Activated CD8-positive, alpha-beta memory T cell treated with anti-CD3 and anti-CD28 coated beads for 48 hours (primary cell): ENCODE measurements at places on chromosomes 13 and 19.

- DNase-seq = no peak
Observed at GRCh38 chr19:54138489-54139256, 1.1 kb downstream of the CNOT3 start.

GRCh38 chr19:45922281-45922680 lies 7.7 kb upstream of the NANOS2 start:
- no peak for DNase-seq

GRCh38 chr19:39542206-39542605 lies 2.2 kb upstream of the EID2 start:
- DNase-seq = no peak

DNA sequence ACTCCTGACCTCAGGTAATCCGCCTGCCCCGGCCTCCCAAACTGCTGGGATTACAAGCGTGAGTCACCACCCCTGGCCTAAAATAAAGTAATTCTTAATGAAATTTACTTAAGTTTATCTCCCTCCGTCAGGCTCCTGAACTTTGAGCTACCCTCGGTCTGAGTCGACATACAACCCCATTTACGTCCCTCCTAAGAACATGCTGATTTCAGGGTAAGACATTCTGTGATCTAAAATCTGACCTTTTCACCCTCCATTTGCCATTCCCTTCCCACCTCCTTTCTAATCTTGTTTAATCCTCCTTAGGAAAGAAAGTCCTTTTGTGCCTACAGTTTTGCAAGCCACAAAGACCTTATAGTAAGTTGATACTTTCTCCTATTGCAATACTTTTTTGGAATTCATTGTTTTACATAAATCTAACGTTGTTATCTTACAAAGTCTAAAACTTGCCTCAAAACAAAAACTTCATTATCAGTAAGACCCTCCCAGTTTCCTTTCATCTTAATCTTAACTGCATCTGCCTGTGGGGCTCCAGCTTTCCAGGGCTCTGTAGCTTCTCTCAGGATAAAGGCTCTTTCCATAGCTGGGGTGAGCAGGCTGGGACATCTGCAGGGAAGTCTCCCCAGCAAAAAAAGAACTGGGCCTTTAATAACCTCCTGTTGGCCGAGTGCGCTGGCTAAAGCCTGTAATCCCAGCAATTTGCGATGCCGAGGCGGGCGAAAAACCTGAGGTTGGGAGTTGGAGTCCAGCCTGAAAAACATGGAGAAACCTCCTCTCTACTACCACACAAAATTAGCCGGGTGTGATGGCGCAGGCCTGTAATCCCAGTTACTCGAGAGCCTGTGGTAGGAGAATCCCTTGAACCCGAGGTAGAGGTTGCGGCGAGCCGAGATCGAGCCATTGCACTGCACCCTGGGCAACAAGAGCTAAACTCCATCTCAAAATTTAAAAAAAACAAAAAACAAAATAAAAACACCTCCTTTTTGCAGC lies 143.1 kb downstream of the ZNF737 start:
- no peak for DNase-seq

DNA sequence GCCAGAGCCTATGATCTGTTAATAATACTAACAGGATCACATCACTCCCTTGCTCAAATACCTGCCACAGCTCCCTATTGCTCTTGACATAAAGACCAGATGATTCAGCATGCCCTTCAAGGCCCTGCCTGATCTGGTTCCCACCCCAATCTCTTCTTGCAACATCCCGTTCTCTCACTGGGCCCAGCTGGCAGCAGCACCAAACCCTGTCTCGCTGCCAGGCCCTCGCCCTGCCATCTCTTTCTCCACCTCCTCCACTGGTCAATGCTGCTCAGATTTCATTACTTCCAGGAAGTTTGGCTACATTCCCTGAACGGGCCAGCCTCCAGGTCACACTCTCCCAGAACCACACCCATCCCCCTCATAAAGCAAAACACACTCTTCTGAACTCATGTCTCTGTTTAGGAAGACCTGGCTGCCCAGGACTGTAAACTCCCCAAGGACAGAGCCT lies 8.6 kb upstream of the BCAT2 start:
- DNase-seq = no peak

DNA sequence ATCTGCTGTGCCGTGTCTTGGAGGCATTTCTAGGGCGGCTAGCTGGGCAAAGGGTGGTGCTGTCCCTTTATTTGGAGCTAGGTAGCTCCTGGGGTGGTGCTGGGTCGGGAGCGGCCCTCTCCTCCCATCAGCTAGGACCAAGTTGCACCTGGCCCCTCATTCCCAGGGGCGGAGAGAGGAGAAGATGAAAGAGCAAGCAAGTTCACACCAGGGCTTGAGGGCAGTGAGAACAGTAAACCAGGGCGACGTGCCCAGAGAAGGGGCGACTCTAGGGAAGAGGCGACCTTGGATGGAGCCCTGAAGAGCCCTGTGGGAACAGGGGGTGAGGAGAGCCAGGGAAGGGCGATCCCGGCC lies 17.0 kb upstream of the KCNN1 start:
- no peak for DNase-seq

- no peak for DNase-seq
Observed at GRCh38 chr19:35054626-35055025, 13.1 kb downstream of the HPN start.

GRCh38 chr13:98965325-98965724 lies 12.5 kb downstream of the DOCK9 start:
- no peak for DNase-seq

- no peak for DNase-seq
Observed at GRCh38 chr13:95644601-95645052, at the start of gene DZIP1. Gene DZIP1 (minus strand): TSS chr13:95644706. CDS start chr13:95642029, 2,677 bp downstream.

DNA sequence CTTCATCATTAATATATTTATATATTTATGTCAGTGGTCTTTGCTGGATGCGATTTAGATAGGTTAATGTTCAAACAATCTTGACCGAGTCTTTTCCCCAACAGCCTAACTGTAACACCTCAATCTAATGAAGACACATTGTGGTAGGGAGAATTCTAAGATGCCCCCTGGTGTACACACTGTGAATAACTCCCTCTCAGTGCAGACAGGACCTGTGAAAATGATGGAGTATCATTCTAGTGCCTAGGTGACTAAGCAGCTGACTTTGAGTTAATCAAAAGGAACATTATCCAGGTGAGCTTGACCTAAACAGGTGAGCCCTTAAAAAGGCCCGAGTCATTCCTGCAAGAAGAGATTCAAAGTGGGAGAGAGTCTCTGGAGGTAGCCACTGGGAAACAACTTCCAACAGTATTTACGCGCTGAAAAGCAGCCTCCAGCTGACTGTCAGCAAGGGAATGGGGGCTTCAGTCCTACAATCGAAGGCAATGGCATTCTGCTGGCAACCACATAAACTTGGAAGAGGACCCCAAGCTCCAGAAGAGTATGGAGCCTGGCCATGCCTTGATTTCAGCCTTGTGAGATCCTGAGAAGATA lies 28.0 kb upstream of the KBTBD7 start:
- peak; percentile 10 for DNase-seq

- DNase-seq = no peak
Observed at GRCh38 chr13:111262715-111263114, 57.7 kb upstream of the TEX29 start.

- DNase-seq = no peak
Observed at GRCh38 chr19:49677231-49677900, at the start of gene PRMT1. Gene PRMT1 (plus strand): TSS chr19:49677271. CDS start chr19:49677281, 10 bp downstream.

- DNase-seq = no peak
Observed at GRCh38 chr13:107462501-107462900, 752.8 kb downstream of the LIG4 start.

DNA sequence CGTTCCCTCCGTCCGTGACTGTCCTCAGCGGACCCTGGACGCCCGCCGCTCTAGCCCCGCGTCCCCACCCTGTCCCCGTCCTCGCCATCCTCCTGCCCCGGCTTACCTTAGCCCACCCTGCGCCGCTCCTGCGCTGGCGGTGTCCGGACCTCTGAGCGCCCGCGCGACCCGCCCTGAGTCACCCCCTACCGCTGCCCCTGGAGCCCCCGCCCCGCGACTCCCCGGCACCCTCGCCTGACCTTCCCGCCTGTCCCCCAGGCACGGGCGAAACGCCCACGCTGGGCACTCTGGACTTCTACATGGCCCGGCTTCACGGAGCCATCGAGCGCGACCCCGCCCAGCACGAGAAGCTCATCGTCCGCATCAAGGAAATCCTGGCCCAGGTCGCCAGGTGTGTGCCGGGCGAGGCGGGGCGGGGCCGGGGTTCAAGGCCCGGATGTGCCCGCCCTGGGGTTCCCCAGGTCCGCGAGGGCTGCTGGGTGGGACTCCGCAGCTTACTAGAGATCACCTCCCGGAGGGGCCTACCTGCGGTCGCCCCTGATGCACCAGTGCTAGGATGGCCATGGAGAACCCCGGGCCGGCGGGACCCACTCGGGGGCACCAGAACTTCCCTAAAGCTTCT lies 5.1 kb downstream of the HMG20B start:
- no peak for DNase-seq

DNA sequence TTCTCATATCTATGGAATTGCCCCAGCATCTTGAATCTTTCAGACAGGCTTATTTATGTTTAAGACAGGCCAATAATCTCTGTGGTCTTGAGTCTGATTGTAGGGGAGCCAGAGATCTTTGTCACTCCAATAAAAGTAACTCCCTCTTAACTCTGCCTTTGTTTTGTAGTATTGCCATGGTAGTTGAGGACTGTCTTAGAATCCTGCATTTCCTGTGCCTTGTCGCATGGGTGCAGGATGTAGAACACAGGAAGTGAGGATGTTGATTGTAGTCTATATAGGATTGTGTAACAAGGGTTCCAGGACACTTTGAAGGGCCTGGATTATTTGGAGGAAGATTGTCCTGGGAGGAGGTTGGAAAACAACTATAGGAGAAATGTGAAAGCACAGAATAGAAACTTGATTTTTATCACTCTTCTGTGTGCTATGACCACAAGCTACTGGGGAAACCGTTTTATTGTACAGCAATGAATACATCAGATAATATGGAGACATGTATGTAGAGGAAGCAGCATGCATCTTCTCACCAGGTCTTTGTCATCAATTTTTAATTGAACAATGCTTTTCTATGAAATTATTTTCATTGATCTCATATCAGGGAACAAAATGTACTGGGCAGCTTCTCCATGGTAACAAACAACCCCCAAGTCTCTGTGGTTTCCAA lies 411.7 kb downstream of the FGF9 start:
- DNase-seq = no peak

DNA sequence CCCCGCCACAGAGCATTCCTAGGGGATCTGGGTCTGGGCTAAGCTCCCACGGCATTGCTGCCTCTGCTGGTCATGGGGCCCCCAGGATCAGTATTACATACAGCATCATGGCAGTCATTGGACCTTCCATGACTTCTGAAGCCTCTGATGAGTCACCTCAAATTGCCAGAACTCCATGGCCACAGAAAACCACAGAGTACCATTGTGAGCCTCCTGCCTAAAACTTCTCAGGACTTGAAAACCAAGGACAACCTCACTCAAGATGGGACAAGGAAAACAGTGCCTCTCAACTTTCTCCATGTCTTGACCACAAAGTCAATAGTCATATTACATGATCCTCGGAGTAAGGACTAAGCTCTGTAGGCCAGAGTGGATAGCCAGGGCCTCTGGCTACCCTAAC lies 306.0 kb downstream of the GPC5 start:
- no peak for DNase-seq

- no peak for DNase-seq
Observed at GRCh38 chr13:109329175-109329574, 457.2 kb downstream of the IRS2 start.

- DNase-seq = no peak
Observed at GRCh38 chr13:33615436-33615835, 202.5 kb upstream of the RFC3 start.

DNA sequence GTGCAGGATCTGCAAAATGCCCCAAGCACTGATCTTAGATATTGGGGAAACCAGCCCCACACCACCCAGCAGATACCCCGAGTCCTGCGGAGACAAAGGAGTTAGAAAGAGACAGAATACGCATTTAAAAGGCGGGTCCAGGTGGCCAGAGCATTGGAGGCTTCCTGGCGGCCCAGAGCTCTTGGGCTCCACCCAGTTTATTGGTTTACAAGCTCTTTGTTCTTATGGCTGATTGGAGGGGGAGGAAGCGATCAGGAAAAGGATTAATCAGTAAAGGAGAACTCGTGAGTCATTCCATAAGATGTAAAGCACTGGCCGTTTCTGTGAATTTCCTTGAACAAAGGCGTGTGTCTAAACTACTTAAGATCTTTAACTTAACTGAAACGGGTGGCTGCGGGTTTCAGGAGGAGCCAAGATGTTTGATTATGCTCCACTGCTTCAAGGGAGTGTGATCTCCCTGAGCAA lies 926 bp downstream of the ZNF587 start:
- no peak for DNase-seq

GRCh38 chr13:99809496-99809895 lies 162.1 kb downstream of the ZIC5 start:
- no peak for DNase-seq

- no peak for DNase-seq
Observed at GRCh38 chr13:50645092-50645491, 198.4 kb downstream of the DLEU7 start.

DNA sequence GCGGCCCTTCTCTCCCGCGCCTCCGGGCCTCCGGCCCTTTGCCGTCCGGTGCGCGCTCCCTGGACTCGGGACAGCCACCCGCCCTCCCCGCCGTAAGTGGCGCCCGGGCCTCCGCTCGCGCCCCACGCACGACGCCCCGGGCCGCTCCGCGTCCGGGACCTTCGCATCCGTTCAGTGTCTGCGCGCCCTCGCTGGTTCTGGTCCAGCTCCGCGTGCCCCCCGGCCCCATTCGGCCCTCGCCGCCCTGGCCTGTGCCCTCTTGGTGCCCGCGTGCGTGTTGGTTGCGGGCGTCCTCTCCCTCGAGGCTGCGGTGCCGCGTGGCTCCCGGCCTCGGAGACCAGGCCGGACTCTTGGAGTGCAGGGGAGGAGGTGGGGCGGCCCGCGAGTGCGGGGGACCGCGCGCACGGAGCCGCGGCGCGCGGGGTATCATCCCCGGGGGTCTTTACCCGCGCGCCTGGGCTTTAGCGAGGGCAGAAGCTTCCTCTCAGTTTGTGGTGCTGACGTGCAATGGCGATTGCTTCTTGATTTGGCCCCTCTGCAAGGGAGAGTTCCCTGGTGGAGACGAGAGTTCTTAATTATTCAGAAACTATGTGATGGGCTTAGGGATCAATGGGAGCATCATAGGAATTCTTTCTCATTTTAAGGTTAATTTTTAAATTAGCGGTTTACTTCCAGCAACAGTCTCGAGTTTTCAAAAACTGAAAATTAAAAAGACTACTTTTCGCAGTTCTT lies 757 bp downstream of the WASF3 start:
- no peak for DNase-seq

DNA sequence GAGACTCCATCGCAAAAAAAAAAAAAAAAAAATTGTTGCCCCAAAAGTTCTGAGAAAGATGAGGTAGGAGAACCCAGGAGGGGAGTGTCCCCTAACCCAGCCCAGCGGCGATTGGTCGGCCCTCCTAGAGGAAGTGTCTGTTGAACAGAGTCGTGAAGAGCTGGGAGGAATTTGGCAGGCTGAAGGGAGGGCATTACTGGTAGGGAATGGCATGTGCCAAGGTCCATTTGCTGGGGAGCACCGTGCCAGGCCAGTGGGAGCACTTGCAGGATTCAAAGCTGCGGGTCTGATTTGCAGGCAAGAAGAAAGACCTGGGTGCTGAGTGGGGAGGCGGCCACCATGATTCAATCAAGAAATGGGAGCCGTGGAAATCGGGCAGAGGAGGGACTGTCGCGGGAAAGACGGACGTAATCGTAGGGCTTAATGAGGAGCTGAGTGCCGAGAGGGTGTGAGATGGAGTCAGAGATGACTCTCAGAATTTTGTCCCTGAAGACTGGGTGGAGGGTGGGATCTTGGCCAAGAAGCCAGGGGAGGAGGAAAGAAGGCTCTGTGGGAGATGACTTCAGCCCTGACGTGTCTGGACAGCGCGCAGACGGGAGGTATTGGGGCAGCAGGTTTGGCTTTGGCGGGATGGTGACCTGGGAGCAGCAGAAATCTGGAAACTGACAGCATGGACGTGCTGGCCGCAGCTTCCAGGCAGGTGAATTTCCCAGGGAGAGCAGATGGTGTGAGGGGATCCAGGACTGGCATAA lies 15.4 kb downstream of the CERS4 start:
- DNase-seq = no peak
